Activated CD8-positive, alpha-beta T cell treated with anti-CD3 and anti-CD28 coated beads, Interleukin-2, amount 10 ng/mL, durations not matched to agents 7 days and 5 days (primary cell): ENCODE measurements at places on chromosomes 1 and 21. TPM values are rescaled to one million over a fixed set of nuclear protein-coding genes. Genes with fewer than 3 reads are reported as not detected.

GRCh38 chr1:46605232-46605631 is 1.2 kb upstream of the MKNK1 start:
- H3K4me3 ChIP-seq, result peak overlapping the region; percentile 92
- peaks cover 54% of the 10 kb centered on the region for H3K36me3 ChIP-seq
- peak overlapping the region; percentile 76 for H3K27ac ChIP-seq

DNA sequence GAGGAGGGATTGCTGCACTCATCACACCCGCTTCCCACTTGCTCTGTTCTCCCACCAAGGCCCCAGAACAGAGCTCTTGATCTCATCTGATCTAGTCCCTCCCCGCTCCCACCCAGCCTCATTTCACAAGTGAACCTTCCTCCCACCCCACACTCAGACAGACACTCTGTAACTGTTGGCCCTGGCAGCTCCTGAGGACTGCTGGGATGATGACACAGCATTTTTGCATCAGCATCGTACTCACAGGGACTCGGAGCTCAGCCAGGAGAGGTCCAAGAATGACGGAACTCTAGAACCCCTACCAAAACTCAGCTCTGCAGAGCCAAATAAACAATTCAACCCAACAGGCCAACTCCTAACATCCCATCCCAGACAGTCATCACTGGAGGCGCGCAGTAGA is 11.2 kb upstream of the ZNF124 start:
- H3K4me1 ChIP-seq, result peaks cover 4% of the 10 kb centered on the region
- H3K27me3 ChIP-seq, result no peaks in the 10 kb centered on the region
- no peak for DNase-seq

GRCh38 chr1:47818682-47819573 is 178.3 kb downstream of the TRABD2B start:
- H3K27ac ChIP-seq, result no peak overlapping the region
- no peaks in the 10 kb centered on the region for H3K4me1 ChIP-seq
- H3K27me3 ChIP-seq, result peaks cover 3% of the 10 kb centered on the region
- H3K4me3 ChIP-seq, result no peak overlapping the region
- no peaks in the 10 kb centered on the region for H3K36me3 ChIP-seq

GRCh38 chr1:17743008-17743647 is 12.0 kb upstream of the ACTL8 start:
- H3K27me3 ChIP-seq, result no peaks in the 10 kb centered on the region
- no peak overlapping the region for H3K27ac ChIP-seq
- no peak for DNase-seq
- no peaks in the 10 kb centered on the region for H3K4me1 ChIP-seq
- H3K36me3 ChIP-seq, result no peaks in the 10 kb centered on the region

- H3K4me3 ChIP-seq, result no peak overlapping the region
- no peaks in the 10 kb centered on the region for H3K4me1 ChIP-seq
- DNase-seq, result no peak
- H3K27me3 ChIP-seq, result no peaks in the 10 kb centered on the region
- no peaks in the 10 kb centered on the region for H3K36me3 ChIP-seq
Measured at GRCh38 chr1:178407655-178408054, 89.1 kb downstream of the CLEC20A start.

DNA sequence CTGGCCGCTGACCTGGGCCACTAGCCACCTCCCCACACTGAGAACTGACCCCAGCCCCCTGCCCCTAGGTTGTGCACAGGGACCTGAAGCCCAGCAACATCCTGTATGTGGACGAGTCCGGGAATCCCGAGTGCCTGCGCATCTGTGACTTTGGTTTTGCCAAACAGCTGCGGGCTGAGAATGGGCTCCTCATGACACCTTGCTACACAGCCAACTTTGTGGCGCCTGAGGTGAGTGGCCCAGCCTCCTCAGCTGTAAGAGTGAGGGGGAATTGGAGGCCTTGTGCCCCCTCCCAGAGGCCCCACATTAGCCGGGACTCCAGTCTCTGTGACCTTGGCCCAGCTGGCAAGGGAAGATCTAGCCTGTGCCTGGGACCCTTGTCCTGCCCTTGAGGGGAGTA is 41.8 kb downstream of the RPS6KA1 start:
- peaks cover 71% of the 10 kb centered on the region for H3K36me3 ChIP-seq
- no peak for DNase-seq
- H3K4me3 ChIP-seq, result no peak overlapping the region
- H3K4me1 ChIP-seq, result peaks cover 17% of the 10 kb centered on the region
- no peaks in the 10 kb centered on the region for H3K27me3 ChIP-seq

GRCh38 chr1:119720866-119721440 is 9.2 kb downstream of the PHGDH start:
- no peaks in the 10 kb centered on the region for H3K27me3 ChIP-seq
- H3K4me1 ChIP-seq, result peaks cover 20% of the 10 kb centered on the region
- H3K4me3 ChIP-seq, result no peak overlapping the region
- H3K36me3 ChIP-seq, result peaks cover 67% of the 10 kb centered on the region
- H3K27ac ChIP-seq, result no peak overlapping the region
- DNase-seq, result no peak

DNA sequence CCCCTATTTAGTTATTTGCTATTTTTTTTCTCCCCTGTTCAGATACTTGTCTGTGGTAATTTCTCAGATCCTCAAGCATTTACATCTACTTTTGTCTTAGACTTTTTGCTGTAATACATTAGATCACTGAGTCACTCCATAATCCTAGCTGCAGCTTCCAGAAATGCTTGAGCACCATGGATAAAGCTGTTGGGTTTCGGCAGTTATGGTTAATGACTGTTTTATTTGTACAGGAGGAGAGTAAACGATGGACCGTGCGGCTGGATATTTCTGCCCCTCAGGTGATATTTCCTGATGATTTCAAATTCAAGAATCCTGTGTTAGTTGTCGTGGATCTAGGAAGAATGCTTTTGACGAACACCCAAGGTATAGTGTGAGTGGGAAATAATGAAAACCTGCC is 42.9 kb downstream of the VPS13D start:
- peaks cover 48% of the 10 kb centered on the region for H3K36me3 ChIP-seq
- no peak overlapping the region for H3K27ac ChIP-seq
- no peak overlapping the region for H3K4me3 ChIP-seq

DNA sequence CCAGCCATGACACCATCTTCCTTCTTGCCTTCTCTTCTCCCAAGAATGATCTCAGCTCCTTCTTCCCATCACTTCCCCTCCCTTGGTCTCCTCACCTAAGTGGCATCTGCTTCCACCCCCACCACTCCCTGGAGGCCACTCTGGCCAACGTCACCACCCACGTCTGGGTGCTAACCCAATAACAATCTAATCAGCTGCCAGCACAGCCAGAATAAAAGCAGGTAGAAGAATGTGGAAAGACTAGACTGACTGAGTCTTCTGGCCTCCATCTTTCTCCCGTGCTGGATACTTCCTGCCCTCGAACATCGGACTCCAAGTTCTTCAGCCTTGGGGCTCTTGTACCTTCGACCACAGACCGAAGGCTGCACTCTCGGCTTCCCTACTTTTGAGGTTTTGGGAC is 245.3 kb upstream of the CSF3R start:
- no peak overlapping the region for H3K27ac ChIP-seq
- peaks cover 21% of the 10 kb centered on the region for H3K27me3 ChIP-seq
- H3K4me3 ChIP-seq, result no peak overlapping the region
- H3K36me3 ChIP-seq, result no peaks in the 10 kb centered on the region
- DNase-seq, result no peak
- H3K4me1 ChIP-seq, result peaks cover 6% of the 10 kb centered on the region

- H3K27me3 ChIP-seq, result peaks cover 3% of the 10 kb centered on the region
- H3K27ac ChIP-seq, result no peak overlapping the region
- no peaks in the 10 kb centered on the region for H3K36me3 ChIP-seq
- DNase-seq, result no peak
Measured at GRCh38 chr1:183739082-183739481, 65.8 kb upstream of the RGL1 start.

GRCh38 chr1:211135342-211135950 is 1.5 kb upstream of the KCNH1 start:
- H3K27ac ChIP-seq, result no peak overlapping the region
- H3K4me3 ChIP-seq, result no peak overlapping the region
- H3K4me1 ChIP-seq, result peaks cover 10% of the 10 kb centered on the region
- no peak for DNase-seq
- no peaks in the 10 kb centered on the region for H3K36me3 ChIP-seq
- peaks cover 67% of the 10 kb centered on the region for H3K27me3 ChIP-seq

- no peak overlapping the region for H3K27ac ChIP-seq
- H3K36me3 ChIP-seq, result peaks cover 29% of the 10 kb centered on the region
- peaks cover 21% of the 10 kb centered on the region for H3K4me1 ChIP-seq
- peaks cover 4% of the 10 kb centered on the region for H3K27me3 ChIP-seq
- DNase-seq, result peak; percentile 94
Measured at GRCh38 chr1:150234566-150235293, 1.2 kb downstream of the ANP32E start.

DNA sequence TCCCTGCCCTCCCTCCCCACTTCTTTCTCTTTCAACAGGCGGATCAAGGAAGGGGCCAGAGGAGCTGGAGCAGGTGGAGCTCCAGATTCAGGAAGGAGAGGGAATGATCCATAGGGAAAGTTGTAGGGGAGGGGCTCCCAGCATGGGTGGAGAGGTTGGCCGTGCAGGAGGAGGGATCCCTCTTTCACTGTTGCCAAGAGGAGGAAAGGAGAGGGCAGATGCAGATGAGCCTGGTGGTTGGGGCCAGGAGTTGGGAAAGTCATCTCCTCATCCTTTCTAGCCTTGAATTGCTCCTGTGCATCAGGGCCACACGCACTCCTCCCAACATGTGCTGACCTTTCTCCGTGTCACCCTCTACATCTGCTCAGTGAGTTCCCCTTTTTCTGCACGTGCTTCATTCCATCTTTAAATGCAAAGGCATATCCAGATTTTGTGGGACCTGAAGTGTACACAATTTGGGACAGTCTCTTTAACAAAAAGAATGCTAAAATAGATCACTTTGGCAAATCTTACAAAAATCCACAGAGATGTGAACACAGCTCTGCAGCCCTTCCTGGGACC is 32.4 kb downstream of the ZBTB18 start:
- no peaks in the 10 kb centered on the region for H3K36me3 ChIP-seq
- H3K27ac ChIP-seq, result no peak overlapping the region
- no peak overlapping the region for H3K4me3 ChIP-seq
- peaks cover 13% of the 10 kb centered on the region for H3K27me3 ChIP-seq
- no peaks in the 10 kb centered on the region for H3K4me1 ChIP-seq

GRCh38 chr1:181134543-181135436 is 46.3 kb downstream of the IER5 start:
- DNase-seq, result peak; percentile 49
- H3K4me3 ChIP-seq, result peak overlapping the region; percentile 52
- H3K36me3 ChIP-seq, result no peaks in the 10 kb centered on the region
- no peaks in the 10 kb centered on the region for H3K27me3 ChIP-seq
- H3K4me1 ChIP-seq, result peaks cover 82% of the 10 kb centered on the region

DNA sequence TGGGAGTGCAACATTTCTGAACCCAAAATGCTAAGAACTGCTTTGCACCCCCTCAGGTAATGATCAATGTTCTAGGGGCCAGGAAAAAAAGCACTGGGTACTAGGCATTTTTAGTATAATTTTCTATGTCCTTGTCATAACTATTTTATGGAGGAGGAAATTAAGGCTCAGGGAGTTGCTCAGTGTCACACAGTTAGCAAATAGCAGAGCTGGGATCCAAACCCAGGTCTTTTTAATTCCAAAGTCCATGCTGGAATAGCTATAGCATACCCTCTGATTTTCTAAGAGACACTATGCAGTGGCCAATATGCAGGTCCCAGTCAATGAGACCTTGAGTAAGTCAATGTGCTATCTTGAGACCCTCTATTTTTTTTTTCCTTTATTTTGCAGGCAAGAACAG is 394.5 kb upstream of the USP24 start:
- no peaks in the 10 kb centered on the region for H3K4me1 ChIP-seq
- no peaks in the 10 kb centered on the region for H3K27me3 ChIP-seq
- H3K4me3 ChIP-seq, result no peak overlapping the region
- H3K36me3 ChIP-seq, result no peaks in the 10 kb centered on the region
- no peak for DNase-seq

DNA sequence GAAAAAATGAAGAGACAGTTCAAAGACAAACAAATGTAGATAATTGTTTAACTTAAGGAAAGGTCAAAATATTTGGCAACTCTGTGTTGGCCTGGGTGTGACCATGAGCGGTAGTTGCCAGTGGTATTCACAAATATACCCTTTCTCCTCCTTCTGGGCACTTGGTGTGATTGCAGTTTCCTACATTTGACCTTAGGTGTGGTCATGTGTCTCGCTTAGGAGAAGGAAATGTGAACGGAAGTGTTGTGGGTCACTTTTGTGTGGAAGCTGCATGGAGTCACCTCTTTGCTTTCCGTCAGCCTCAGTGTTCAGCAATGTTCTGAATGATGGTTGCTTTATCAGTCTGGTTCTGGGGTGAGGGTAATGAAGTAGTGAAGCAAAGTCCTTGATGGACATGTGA is 3.4 kb upstream of the PCSK9 start:
- H3K36me3 ChIP-seq, result no peaks in the 10 kb centered on the region
- DNase-seq, result no peak
- H3K4me1 ChIP-seq, result no peaks in the 10 kb centered on the region
- H3K27me3 ChIP-seq, result peaks cover 61% of the 10 kb centered on the region

DNA sequence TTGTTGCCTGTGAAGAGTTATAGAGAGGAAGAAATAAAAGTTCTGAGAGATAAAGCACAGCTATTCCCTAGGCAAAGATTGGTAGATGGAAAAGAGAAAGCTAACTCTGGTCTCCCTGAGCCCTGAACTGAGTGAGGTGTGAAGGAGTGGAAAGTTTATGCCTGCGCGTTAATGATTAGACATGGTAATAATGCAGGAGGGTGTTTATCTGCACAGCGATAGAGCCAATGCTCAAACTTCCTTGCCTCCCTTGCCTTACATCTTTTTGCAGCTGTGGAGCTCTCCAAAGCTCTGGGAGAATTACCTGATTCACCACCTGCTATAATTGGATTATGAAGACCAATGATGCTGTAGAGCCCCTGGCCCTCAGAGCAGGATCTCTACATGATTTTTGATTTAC is 32.8 kb upstream of the CHRM3 start:
- no peaks in the 10 kb centered on the region for H3K36me3 ChIP-seq
- DNase-seq, result no peak
- no peaks in the 10 kb centered on the region for H3K4me1 ChIP-seq
- H3K27me3 ChIP-seq, result no peaks in the 10 kb centered on the region
- H3K4me3 ChIP-seq, result no peak overlapping the region

- H3K4me1 ChIP-seq, result peaks cover under 1% of the 10 kb centered on the region
- H3K27ac ChIP-seq, result no peak overlapping the region
- H3K36me3 ChIP-seq, result peaks cover 18% of the 10 kb centered on the region
- H3K4me3 ChIP-seq, result no peak overlapping the region
Measured at GRCh38 chr1:90964444-90965035, 57.3 kb downstream of the ZNF644 start.

FTCD gene
- total RNA-seq, result 0.37 TPM

DENND2D gene
- total RNA-seq, result 262 TPM

DNTTIP2 gene
- 72.1 TPM for total RNA-seq

OR2L2 gene
- not detected for total RNA-seq

OR10Z1 gene
- total RNA-seq, result not detected

FOXO6 gene
- 0.31 TPM for total RNA-seq

CHD5 gene
- total RNA-seq, result 0.47 TPM

TRIM63 gene
- total RNA-seq, result not detected

MAEL gene
- total RNA-seq, result not detected
